KBM-7 (cell line): ENCODE measurements at places on chromosomes 7 and 10.

- DNase-seq = no peak
Measured at GRCh38 chr7:122013630-122014029, 130.4 kb downstream of the AASS start.

DNA sequence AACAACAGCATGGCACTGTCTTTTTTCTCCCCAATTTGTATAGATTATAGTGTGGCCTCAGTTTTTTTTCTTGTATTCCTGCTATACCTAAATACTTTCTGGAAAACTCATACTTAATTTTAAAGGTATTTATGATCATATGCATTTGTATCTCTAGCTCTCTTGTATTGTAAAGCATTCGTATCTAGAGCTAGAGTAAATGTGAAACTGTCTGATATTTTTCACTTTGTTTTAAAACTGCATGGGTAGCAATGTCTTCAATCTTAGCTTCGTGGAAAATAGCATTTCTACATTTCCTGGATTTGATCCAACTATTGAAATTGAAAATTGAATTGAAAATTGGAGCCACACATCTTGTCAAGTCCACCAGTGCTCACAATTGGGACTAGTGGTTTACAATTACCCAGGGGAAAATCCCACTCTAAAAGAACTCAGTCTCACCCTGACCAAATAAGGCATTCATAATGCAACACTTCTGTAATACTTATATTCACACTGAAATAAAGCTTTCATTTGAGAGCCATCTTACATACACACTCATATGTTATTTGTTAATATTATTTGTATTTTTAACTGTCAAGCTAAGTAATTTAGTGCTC lies 51.3 kb upstream of the KLF6 start:
- no peak for DNase-seq

- no peak for DNase-seq
Measured at GRCh38 chr10:110762109-110762848, 109.4 kb upstream of the PDCD4 start.

DNA sequence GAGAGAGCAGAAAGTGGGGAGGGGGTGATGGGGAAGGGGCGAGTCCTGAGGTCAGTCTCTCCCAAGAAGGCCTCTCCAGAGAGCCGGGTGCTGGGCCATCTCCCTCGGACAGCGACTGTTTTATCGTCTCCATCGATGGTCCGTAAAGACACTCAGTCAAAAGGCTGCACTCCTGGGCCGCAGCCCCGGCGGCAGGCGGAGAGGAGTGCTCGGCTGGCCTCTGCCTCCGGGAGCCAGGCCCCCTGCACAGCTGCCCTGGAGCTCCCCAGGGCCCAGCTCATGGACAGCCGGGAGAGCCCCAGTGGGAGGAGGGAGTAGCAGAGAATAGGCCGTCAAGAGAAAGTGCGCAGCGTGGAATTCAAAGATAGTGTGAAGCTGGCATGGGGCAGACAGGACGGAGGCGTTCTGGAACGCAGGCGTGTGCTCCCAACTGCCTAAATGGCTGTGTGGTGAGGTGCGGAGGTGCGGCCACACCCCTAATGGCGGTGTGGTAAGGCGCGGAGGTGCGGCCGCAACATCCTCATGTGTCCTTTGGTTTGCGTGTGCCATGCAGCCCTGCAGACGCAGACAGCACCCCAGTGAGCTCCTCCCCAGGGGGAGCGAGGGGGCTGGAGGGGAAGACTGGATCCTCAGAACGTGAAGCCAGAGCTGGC lies 477.5 kb upstream of the FOXK1 start:
- no peak for DNase-seq

DNA sequence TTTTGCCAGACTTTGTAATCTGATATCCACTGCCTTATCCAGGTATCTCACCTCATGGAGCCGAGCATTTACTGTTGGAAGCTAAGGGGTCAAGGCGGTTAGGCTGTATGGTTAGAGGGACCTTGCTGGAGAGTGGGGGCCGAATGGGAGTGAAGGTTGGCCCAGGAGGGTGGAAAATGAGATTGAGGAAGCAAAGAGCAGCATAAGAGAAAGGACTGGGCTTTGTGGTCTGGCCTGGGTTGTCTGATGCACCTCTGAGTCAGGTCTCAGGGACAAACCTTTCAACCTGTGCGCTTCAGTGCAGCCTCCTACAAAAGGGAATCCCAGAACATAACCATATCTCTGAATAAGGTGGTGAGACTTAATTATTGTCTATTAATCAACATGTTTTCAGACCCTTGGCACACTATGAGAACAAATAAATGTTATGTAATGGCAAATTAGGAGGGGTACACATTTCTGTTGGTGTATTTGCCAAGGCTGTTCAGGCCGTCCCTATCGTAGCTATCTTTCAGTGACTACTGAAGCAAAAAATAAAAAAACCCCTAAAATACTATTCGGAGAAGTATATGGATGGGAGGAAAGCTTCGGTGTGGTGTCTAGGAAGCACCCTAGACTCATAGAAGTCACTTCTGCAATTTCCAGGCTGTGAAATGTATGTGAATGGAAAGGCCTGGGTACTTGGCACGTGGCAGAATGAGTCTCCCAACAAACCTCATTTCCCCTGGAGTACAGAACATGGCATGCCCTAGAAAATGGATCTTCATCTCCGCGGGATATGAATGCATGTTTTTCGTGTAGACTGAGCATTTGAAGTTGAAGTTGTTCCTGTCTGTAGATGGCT lies 4.3 kb downstream of the CAMK1D start:
- peak; percentile 32 for DNase-seq

DNA sequence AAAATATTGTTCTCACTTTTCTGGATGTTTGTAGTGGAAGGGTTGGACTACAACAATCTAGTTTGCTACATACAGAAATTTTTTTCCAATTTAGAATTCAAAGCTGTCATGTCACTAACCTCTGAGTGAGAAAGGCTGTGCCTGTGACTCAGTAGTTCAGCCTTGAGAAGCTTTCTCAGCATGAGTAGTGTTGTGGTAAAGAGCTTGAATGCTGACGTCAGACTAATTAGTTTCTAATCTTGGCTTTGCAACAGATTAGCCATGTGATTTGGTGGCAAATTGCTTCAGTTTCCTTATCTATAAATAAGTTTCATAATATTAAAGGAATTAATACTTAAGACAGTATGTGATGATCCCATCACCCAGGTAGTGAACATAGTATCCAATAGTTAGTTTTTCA lies 83.8 kb downstream of the ABCA13 start:
- no peak for DNase-seq

GRCh38 chr10:70319183-70319582 lies 35.4 kb upstream of the NPFFR1 start:
- no peak for DNase-seq
